Esophagus muscularis mucosa (tissue), 4 donors: ENCODE measurements at places on chromosomes 5 and 9. TPM values are rescaled to one million over a fixed set of nuclear protein-coding genes. Genes with fewer than 3 reads are reported as not detected.

DNA sequence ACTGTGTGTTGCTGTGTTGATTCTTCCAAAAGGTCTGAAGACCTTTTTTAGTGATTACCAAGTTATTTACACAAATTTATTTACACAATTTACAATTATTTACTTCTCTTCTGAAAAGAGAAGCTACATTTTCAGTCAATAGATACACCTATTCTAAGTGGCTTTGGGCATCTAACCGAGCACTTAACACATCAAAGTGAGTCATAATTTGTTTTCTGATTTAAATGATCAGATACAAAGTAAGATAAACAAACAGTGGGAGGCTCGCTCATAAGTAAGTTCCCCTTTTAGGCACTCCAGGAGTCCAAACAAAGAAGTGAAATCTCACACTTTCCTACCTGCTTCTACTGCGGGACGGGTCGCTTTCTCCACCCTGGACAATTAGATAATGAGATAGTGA, 90.2 kb downstream of the APBA1 start:
- no peak for DNase-seq

DNA sequence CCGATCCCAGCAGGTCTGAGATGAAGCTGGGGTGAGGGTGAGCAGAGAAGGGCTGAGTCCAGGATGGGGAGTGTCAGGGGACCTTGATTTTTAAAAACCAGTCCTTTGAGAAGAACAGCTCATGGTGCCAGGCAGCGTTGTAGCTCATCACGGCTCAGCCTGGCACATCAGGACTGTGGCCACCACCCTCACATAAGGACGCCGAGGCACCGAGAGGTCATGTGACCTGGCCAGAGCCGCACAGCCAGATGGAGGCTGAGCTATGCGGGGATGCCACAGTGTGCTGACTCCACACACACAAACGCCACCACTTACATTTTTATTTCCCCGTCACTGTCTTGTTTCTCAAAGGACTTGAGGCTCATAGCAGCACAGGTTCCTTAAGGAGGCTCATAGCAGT, 32.9 kb upstream of the CEP72 start:
- no peak for DNase-seq

TXNDC8 gene
- total RNA-seq, result not detected

TEX48 gene
- not detected for total RNA-seq
